ENCODE measurements at places on chromosomes 12 and 14. TPM values are rescaled to one million over a fixed set of nuclear protein-coding genes. Genes with fewer than 3 reads are reported as not detected.

TMEM229B gene
- 20.9 TPM for total RNA-seq

EXOC3L4 gene
- not detected for total RNA-seq

ZNF740 gene
- total RNA-seq: 60.2 TPM

PTGER2 gene
- 115 TPM for total RNA-seq

RITA1 gene
- 21.5 TPM for total RNA-seq

AP4S1 gene
- total RNA-seq: 10.2 TPM

LHX5 gene
- not detected for total RNA-seq

DNA sequence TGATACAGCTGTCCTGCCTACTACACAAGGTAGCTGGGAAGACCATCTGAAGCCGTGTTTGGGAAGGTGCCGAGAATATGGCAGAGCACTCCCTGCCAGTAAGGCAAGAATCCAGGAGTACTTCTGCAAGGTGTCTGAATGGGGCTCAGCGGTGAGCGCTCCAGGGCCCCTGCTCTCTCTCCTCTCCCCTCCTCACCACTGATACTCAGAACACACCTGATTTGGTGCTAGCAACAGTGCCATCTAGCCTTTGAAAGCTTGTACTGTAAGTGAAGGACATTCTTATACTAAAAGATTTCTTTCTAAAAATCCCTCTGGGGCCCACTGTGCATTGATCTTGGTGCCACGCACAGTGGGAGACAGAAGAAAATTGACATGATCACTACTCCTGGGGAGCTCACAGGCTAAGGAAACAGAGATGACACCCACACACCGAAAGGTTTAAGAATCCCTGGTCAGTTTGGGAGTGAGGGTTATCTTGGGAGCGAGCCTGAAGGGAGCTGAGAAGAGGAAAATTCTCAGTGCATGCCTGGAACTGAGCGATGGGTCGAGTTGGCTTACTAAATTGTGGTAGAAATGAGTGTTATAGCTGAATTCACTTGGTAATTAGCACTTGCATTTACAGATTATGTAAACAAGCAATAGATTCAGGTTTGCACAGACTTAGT, 216.9 kb downstream of the NTF3 start:
- H3K4me1 ChIP-seq: no peaks in the 10 kb centered on the region
- no peaks in the 10 kb centered on the region for H3K36me3 ChIP-seq
- H3K27me3 ChIP-seq: peaks cover 12% of the 10 kb centered on the region
- no peak overlapping the region for H3K4me3 ChIP-seq
- no peak for DNase-seq

DNA sequence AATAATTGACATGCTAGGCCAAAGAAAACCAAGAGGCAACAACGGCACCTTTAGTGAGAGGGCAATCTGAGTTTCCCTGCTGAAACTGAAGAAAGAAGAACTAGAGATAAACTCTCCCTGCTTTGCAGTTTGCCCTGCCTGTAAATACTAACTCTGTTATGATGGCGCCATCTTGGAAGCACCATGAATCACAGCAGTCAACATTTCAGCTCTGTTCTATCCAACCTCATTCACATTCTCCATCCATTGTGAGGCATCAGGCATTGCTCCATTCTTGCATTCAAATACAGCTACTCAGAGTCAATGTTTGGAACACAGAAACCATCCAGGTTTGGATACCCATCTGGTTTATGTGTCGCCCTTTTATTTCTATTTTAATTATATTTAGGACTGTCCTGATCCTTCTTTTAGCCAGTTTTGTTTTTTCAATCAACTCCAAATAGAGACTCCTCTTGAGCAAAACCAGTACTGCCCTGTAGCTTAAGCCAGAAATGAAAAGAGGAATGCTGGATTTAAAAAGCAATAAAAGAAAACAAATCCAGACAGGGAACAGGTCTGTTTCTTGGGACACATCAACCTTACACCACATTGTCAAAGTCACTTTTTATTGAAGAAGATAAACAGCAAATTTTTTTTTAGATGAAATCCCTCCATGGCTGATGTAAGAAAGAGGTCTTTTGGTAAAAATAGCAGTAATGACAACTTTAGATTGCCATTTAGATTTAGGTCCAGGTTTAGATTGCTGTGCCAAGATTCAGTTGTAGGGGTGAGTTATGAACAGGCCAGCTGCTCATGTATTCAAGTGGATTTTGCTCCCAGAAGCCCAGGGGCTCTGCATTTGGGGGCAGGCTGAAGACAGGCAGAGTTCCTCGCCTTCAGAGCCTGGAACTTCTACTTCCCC, 33.3 kb upstream of the PPM1A start:
- peaks cover 2% of the 10 kb centered on the region for H3K4me1 ChIP-seq
- DNase-seq: no peak
- no peak overlapping the region for H3K27ac ChIP-seq
- no peaks in the 10 kb centered on the region for H3K36me3 ChIP-seq

DNA sequence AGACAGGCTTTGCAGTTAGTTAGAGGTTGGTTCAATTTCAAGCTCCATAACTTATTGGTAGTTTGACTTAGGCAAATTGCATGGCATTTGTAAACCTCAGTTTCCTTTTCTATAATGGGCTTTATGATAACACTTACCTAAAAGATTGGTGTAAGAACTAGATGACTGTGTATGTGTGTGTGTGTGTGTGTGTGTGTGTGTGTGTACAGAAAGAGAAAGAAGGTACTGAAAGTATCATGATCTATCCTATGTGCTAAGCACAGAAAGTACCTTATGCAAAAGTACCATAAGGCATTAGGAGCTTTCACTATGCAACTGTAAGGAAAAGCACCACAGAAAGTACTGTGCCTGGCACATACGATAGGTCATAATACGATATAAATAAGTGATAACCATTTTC, 304.3 kb upstream of the KITLG start:
- no peak for DNase-seq
- no peaks in the 10 kb centered on the region for H3K36me3 ChIP-seq
- no peak overlapping the region for H3K4me3 ChIP-seq
- H3K27ac ChIP-seq: no peak overlapping the region

GRCh38 chr14:96064866-96065265, 25.7 kb downstream of the C14orf132 start:
- DNase-seq: no peak
- H3K27ac ChIP-seq: no peak overlapping the region
- H3K4me3 ChIP-seq: no peak overlapping the region
- H3K27me3 ChIP-seq: peaks cover 8% of the 10 kb centered on the region
- no peaks in the 10 kb centered on the region for H3K4me1 ChIP-seq
- no peaks in the 10 kb centered on the region for H3K36me3 ChIP-seq

GRCh38 chr12:27319409-27319808, 13.2 kb upstream of the BMAL2 start:
- H3K27me3 ChIP-seq: no peaks in the 10 kb centered on the region
- no peak overlapping the region for H3K4me3 ChIP-seq
- H3K27ac ChIP-seq: no peak overlapping the region
- H3K4me1 ChIP-seq: peaks cover 2% of the 10 kb centered on the region
- H3K36me3 ChIP-seq: peaks cover 11% of the 10 kb centered on the region

DNA sequence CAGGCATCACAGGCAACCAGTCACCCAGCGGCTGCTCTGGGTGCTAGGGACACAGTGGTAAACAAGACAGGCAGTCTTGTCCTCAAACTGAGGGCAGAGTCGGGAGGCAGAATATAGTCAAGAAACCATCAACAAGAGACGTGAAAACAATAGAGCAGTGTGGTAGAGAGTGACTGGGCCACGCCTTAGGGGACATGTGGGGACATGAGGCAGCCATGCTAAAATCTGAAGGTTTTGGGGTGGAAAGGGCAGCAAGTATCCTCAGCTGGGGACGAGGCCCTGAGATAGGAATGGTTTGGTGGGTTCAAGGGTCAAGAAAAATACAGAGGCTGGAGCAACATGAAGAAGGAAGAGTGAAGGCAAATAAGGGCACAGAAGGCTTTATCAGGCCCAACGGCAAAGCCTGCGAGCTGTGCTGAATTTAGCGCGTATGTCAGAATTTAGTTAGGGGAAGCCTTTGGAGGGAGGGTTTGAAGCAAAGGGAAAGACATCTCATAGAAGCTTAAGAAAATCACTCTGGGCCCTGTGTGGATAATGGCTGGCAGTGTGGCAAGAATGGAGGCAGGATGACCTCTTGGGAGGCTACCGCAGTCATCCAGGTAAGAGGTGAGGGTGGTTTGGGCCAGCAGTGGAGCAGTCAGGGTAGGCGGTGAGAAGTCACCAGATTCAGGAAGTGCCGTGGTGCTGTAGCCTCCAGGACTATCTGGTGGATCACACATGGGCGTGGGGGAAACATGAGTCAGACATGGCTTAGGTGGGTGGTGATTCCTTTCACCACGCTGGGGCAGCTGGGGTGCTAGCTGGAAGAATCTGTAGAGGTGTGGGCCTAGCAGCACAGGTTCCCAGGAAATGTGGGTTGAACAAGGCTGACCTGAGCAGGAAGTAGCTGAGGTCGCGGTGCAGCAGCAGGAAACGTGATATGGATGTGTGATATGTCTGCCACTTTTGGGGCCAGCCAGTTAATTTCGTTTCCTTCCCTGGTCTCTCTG, 3.0 kb downstream of the EVL start:
- DNase-seq: peak; percentile 81
- peak overlapping the region; percentile 96 for H3K4me3 ChIP-seq
- no peaks in the 10 kb centered on the region for H3K27me3 ChIP-seq
- H3K27ac ChIP-seq: peak overlapping the region; percentile 97
- H3K4me1 ChIP-seq: peaks cover 46% of the 10 kb centered on the region

All from activated naive CD8-positive, alpha-beta T cell treated with anti-CD3 and anti-CD28 coated beads, Interleukin-2, amount 10 ng/mL, durations not matched to agents 7 days and 5 days (primary cell).